ENCODE measurements at places on chromosomes 12 and 14.

DNA sequence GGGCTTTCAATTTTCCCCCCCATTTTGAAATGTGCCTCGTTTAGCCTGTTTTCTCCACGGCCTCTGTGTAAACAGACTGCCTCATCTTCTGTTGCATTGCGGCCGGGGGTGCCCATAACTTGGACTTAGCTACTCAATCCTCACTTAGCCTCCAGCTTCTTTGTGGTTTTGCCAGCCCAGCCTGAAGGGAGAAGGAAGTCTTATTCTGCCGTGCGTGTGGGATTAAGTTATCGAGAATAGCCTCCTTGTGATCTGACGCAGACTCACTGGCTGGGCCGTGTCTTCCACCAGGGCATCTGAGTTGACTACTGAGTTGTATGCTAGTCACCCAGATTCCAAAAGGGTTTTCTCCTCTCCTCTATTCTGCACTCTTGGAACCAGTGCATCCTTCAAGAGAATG lies 8.1 kb downstream of the PRKAB1 start:
- no peak for DNase-seq

DNA sequence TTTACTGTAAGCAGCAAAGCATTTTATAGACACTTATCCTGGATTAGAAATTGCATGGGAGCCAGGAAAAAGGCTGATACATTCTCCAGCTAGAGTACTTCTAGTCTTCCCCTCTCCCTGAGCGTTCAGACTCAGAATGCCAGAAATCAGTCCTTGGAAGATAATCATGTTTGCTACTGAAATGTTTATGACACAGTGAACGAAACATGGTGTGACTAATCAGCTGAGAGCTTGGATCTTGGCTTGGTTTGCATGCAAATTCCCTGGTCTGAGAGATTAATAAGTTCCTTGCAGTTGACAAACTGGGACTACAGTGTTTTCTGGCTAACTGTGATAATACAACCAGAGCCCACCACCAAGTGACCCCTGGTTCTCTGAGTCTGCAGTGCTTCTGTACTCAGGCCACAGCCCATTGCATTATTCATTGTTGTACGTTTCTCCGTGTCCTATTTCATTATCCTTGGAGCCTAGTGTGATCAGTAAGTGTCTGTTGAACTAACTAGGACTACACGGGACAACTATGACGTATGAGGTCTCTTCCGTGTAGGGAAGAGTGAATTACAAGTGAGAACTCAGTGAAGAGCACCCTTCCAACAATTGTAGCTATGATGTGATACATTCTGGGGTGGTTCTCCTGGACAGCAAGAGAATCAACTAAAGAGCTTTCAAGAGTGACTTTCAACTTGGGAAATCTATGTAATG lies 34.6 kb upstream of the EVL start:
- DNase-seq, result no peak

DNA sequence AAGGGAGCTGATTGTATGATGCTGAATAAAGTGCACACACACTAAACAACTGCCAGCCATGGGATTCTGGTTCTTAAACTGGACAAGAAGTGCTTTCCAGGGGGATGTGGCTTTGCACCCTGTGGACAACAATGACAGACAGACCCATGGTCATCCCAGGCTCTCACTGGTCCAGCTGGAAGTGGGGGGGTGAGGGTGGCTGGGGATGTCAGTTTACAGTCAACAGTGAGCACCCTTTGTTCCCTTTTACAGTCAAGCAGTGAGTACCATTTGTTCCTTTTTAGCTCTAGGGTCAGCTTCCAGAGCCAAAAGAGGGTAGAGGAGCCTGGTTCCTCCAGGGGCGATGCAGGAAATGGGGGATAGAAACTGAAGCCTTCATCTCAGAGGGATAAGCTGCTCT lies 100.7 kb downstream of the SMOC1 start:
- no peak for DNase-seq

DNA sequence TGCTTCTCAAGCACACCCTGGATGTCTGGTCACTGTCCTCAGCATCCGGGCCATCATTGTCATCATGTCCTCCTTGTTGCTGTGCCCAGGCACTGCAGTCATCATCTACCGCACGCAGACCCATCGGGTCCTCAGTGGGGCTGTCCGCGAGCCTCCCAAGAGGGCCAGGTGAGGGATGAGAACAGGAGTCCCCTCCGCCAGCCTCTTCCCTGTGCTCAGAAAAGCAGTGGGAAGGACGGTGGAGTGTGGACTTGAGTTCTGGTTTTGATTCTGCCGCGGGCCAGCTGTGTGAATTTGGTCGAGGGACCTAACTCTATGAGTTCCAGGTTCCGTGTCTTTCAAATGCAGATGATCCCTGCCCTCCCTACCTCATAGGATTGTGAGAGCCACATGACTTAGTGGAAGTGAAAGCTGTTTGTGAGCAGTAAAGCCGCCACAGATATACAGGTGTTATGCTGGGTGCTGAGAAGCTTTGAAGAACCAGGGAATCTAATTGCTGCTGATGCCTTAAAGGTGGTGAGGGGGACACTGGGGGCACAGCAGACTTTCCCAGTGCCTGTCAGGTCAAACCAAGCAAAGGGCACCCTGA lies 122.9 kb upstream of the RAP1B start:
- DNase-seq, result no peak

- DNase-seq, result no peak
These were observed 19.7 kb downstream of the MARK3 start for GRCh38 chr14:103404920-103405319.

DNA sequence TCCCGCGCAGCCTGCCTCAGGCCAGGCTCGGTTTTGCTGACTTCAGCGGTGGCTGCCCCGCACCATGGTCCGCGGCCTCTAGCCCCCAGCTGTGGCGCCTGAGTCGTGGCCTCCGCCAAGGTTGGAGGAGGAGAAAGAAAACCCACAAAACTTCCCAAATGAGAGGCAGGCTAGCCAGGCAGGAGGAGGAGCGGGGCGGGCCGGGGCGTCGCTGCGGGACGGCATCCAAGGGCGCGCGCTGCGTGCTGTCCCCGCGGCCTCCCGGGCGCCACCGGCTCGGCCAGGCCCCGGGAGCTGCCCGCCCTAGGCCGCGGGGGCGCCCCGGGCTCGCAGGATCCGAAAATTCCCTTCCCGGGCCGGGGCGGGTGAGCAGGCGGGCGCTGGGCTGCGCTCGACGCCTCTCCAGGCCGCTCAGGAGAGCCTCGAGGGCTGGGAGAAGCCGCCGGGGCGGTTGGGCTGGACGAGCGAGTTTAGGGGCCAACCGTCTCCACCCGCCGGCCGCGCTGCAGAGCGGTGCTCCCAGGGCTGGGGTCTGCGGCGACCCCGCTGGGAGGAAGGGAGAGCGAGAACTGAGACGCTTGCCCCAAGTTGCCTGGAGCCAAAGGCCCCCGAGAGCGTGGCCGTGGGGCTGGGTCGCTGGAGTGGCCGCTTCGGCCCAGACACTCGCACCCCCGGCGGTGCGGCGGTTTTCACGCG lies at the start of gene EFS:
EFS (minus strand) TSS at position 137 of the 696 bp plus-strand sequence. CDS start 147 bp downstream, outside the sequence.
- no peak for DNase-seq

GRCh38 chr12:108228746-108229145 lies 99.7 kb downstream of the WSCD2 start:
- DNase-seq, result no peak

GRCh38 chr12:124640056-124640455 lies 72.6 kb upstream of the NCOR2 start:
- no peak for DNase-seq

DNA sequence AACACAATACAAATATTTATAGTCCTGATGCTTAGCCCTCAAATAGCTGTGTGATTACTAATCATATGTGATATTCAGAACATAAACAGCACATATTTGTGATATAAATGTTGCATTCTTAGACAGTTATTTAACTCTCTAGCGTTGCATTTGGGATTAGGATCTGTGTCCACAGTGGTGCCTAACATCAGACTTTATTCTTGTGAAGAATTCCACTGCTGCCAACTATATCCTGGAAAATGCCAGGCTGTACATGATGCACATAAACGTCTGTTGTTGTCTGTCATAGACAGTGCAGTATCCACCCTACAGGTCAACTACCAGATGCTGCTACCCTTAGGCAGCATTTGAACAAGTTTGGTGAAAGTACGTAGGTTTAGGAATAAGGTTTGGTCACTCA lies 39.0 kb downstream of the SLC38A4 start:
- no peak for DNase-seq
